ENCODE measurements at places on chromosomes 5 and 9. TPM values are rescaled to one million over a fixed set of nuclear protein-coding genes. Genes with fewer than 3 reads are reported as not detected.

GRCh38 chr9:131480258-131480657, 22.5 kb upstream of the POMT1 start:
- H3K4me1 ChIP-seq, result peaks cover 37% of the 10 kb centered on the region
- no peak for DNase-seq
- H3K36me3 ChIP-seq, result peaks cover 100% of the 10 kb centered on the region
- no peaks in the 10 kb centered on the region for H3K27me3 ChIP-seq
- no peak overlapping the region for H3K4me3 ChIP-seq

- H3K36me3 ChIP-seq, result no peaks in the 10 kb centered on the region
- no peak for DNase-seq
- H3K27ac ChIP-seq, result no peak overlapping the region
- no peak overlapping the region for H3K4me3 ChIP-seq
- no peaks in the 10 kb centered on the region for H3K27me3 ChIP-seq
- H3K4me1 ChIP-seq, result no peaks in the 10 kb centered on the region
These were observed 12.6 kb downstream of the OR13C5 start for GRCh38 chr9:104586496-104587180.

DNA sequence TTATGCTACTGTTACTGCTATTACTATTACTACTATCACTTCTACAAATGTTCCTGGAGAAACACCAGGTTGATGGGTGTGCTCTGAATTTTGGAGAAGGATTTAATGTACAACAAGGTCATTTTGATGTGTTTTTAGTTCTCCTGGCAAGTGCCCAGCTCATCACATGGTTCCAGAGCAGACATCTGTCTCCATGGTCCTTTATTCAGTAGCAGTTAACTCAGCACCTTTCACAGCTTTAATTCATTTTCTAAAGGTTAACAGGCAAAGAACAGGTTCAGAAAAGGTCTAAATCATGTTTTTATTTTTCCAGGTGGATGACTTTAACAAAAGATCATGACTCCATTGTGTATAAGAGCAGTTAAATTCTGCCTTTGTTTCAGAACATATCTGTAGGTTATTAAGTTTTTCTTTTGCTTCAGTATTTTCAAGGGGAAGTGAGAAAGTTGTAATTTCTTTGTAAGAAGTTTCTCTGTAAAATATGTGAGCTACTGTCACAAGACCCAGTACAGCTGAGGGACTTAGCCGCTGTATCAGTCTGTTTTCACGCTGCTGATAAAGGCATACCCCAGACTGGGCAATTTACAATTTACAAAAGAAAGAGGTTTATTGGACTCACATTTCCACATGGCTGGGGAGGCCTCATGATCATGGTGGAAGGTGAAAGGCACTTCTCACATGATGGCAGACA, 41.9 kb downstream of the MTRR start:
- H3K4me3 ChIP-seq, result no peak overlapping the region
- DNase-seq, result no peak
- no peaks in the 10 kb centered on the region for H3K4me1 ChIP-seq

GRCh38 chr5:161001604-161002003, 149.6 kb upstream of the ATP10B start:
- no peaks in the 10 kb centered on the region for H3K4me1 ChIP-seq
- H3K27ac ChIP-seq, result no peak overlapping the region
- H3K36me3 ChIP-seq, result no peaks in the 10 kb centered on the region
- no peak for DNase-seq

PPP3R2 gene
- total RNA-seq, result not detected

FLT4 gene
- total RNA-seq, result 6.0 TPM
